ENCODE measurements at places on chromosomes 3 and 15.

DNA sequence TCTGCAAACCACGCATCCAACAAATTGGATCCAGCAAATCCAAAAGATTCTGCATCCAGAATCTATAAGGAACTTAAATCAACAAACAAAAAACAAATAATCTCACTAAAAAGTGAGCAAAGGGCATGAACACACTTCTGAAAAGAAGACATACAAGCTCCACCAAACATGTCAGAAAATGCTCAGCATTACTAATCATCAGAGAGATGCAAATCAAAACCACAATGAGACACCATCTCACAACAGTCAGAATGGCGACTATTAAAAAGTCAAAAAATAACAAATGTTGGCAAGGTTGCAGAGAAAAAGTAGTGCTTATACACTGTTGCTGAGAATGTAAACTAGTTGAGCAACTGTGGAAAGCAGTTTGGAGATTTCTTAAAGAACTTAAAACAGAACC, 21.6 kb upstream of the SLC25A36 start:
- DNase-seq: no peak

- DNase-seq: no peak
Measured at GRCh38 chr15:100334905-100335304, 6.9 kb downstream of the ADAMTS17 start.

DNA sequence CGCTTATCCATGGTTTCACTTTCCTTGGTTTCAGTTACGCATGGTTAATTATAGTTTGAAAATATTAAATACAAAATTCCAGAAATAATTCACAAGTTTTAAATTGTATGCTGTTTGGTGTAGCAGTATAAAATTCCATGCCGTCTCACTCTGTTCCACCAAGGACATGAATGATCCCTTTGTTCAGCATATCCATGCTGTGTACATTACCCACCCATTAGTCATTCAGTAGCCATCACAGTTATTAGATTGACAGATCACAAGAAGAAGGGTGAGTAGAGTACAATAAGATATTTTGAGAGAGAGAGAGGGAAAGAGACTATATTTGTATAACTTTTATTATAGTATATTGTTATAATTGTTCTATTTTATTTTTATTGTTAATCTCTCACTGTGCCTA, 535.5 kb downstream of the SQOR start:
- DNase-seq: no peak

- no peak for DNase-seq
Measured at GRCh38 chr3:141127344-141128125, 76.4 kb downstream of the SPSB4 start.

- DNase-seq: no peak
Measured at GRCh38 chr15:39344662-39345141, 236.2 kb upstream of the THBS1 start.
